ENCODE measurements at places on chromosomes 12 and 14.

DNA sequence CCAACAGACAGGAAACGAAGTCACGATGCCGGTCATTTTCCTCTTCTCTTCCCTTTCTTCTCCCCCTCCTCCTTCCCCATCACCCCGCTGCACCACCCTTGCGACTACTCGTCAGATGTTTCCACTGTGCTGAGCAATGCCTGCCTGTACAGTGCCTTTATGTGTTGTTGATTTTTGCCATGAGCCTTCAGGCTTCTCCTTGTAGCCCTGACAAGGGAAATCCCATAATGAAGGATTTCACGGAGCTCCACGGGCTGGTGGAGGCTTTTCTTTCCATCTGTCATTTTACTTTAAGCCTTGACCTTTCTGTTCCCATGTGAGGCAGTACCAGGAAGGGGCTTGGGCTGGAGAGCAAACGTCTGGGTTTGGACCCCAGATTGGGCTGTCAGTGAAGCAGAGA is 28.7 kb upstream of the CCND2 start:
- DNase-seq = no peak

- no peak for DNase-seq
Measured at GRCh38 chr12:116881325-116881876, at the start of gene HRK. TSS of gene HRK (minus strand) at chr12:116881441. CDS start at chr12:116881307, 134 bp downstream.

- no peak for DNase-seq
Measured at GRCh38 chr12:9122091-9122609, 6.4 kb upstream of the A2M start.

GRCh38 chr12:106582641-106583230 is at the start of gene RFX4:
TSS of gene RFX4 (plus strand) at chr12:106583004. CDS start at chr12:106583321, 317 bp downstream.
- DNase-seq = no peak

GRCh38 chr14:105865266-105865903 is 339.0 kb downstream of the TMEM121 start:
- DNase-seq = no peak

Measured in GM19239 (cell line).